Stimulated activated CD4-positive, alpha-beta T cell treated with anti-CD3 and anti-CD28 coated beads, Interleukin-1b, Interleukin-23, amount 100 ng/mL, for 4 hours (primary cell): ENCODE measurements at places on chromosomes 5 and 9.

DNA sequence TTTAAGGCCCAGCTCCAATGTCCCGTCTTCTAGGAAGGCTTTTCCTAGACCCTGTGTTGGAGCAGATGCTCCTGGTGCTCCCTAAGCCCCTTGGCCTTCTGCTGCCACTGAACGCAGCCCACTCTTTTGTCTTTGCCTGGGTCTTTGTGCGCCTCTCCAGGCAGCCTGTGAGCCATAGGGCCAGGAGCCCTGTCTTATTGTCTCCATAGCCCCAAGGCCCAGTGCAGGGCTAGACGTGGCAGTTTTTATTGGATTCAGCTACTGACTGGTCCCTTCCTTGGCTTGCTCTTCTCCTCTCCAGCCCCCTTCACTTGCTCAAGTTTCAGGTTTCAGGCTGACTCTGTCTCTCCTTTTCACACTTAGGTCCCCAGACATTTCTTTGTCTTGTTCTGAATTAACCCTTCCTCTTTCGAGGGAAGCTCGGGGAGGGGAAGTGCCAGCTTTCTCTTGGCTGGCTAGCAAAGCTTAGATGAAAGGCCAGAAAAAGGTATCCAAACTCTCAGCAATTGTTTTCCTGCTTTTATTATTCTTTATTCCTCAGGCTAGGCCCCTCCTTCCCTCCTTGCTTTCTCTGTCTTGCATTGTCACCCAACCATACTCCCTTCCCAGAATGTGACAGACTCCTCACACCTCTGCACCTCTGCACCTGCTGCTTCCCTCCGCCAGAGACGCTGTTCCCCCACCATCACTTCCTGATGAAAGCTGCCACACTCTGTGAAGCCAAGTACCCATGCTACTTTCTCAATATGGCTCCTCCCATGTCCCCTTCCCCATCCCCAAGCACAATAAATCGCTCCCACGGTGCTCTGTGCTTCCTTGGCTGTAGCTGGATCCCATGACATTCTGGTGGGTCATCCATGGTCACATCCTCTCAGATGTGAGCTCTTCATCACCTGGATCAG is 101.6 kb upstream of the CPEB4 start:
- DNase-seq, result no peak

DNA sequence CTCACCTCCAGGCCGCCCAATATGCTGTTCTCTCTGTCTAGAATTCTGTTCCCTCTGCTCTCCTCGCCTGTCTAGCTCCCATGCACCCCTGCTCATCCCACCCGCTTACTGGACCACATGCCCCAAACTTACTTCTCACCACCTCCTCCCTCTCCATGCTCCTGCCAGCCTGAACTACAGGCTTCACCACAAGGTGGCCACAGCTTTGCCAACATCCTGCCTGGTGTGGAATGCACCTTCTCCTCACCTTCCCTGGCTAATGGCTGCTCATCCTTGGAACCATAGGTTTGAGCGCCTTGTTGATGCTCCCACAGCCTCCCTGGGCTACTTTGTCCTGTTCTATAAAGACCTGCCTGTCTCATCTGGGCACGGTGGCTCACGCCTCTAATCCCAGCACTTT is 9.6 kb downstream of the LAMC3 start:
- DNase-seq, result no peak

DNA sequence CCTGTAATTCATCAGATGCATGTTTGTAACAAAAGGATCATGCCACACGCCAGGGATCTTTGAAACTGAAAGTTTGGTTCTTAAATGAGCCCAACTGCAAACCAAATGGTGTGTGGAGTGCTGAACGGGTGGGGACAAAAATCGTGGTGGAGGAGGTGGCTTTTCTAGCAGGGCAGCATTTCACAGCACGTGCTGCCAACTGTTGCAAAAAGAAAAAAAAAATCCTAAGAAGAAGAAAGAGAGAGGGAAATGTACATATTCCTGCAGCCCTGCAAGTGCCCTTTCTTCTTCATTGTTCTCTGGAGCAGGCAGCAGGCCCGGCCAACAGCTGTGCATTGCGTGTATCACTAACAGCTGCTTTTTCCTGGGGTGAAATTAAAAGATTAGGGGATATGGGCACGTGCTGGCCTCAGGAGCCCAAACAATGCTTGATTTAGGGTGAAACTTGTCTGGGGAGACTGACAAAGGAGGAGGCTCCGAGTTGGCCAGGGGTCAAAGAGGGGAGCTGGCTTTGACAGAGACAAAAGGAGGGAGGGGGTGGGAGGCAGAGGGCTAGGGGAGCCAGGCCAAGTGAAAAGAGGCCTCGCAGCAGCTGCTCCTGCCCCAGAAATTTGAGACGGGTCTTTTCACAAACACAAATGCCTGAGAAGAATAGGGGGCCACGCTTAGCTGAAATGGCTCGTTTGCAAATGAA is 73.0 kb downstream of the GADD45G start:
- no peak for DNase-seq

- no peak for DNase-seq
Observed at GRCh38 chr5:177509381-177509951, at the start of gene DOK3. DOK3 (minus strand) TSS chr5:177509826; CDS start chr5:177509540, 286 bp downstream.

- no peak for DNase-seq
Observed at GRCh38 chr5:115072266-115073064, 97.2 kb downstream of the TRIM36 start.

DNA sequence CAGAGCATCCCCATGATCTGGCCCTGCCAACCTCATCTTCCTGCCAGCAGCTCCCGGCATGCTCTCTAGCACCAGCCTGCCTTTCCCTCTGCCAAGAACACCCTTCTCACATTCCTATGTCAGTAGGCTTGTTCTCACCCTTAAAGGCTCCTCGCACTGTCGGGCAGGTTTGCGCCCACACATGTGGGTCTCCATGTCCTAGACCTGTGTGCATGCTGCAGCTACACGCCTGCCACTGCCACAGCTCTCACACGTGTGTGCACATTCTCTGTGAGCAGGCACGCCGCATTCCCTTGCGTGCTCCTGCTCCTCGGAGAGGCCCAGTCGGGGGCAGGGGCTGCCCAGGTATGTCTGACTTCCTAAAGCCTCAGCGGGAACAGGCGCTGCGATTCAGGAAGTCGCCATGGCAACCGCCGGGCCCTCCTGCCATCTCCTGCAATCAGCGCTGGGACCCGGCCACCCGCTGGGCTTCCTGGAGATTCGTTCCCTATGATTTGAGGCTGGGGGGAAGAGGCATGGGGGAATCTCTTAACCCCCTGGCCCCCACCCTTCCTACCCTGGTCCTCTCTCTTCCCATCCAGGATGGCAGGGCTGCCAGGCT is 28.1 kb downstream of the NDUFA8 start:
- no peak for DNase-seq

DNA sequence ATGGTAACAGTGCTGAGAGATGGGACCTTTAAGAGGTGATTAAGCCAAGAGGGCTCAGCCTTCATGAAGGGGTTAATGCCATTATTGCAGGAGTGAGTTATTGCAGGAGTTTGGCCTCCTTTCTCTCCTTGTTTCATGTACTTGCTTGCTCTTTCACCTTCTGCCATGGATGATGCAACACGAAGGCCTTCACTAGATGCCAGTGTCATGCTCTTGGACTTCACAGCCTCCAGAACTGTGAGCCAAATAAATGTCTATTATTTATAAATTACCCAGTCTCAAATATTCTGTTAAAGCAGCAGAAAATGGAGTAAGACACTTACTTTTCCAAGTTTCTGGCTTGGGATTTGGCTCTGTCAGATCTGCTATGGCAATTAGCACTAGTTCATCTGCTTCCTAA is 38.4 kb upstream of the RECK start:
- DNase-seq, result no peak

DNA sequence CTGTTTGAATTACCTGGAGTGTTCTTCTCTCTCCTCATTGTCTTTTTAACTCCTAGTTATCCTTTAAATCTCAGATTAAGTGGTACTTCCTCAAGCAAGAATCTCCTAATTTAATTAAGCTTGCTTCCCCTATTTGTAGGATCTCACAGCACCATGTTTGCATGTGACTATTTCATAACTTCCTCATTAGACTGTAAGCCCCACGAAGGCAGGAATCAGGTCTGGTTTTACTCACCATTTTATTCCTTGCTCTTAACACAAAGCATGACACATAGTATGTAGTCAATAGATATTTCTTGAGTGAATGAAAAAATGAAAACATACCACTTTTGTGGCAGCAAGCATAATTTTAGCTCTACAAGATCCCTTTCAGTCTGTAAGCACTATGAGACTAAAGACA is 1.3 kb upstream of the ERMP1 start:
- DNase-seq, result no peak

- DNase-seq, result no peak
Observed at GRCh38 chr5:93902288-93902687, 160.9 kb upstream of the POU5F2 start.

DNA sequence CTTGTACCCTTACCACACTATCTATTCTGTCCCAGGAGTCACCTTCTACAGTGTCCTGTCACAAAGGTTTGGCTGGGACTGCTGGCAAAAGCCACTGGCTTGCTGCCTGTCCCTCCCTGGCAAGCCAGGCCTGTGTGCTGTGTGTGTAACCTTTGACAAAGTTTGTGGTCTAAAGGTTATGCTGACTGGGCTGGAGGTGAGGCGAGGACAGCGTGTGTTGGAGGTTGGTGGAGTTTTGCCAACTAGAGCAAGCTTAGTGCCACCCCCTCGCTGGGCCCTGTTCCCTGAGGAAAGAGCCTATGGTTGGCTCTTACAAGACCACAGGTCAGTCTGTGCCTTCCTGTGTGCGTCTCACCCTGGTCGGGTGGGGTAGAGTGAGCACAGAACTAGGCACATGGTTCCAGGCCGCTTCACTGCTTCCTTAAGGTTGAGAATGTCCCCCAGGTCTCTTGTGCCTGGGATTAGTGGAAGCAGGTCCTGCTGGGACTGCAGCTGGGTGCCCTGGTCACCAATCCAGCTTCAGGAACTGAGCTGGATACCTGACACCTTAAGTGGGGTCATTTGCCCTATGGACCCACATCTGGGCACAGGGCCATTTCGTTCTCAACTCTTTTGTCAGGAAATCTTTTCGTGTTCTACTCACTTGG is 152.2 kb downstream of the GADD45G start:
- no peak for DNase-seq

DNA sequence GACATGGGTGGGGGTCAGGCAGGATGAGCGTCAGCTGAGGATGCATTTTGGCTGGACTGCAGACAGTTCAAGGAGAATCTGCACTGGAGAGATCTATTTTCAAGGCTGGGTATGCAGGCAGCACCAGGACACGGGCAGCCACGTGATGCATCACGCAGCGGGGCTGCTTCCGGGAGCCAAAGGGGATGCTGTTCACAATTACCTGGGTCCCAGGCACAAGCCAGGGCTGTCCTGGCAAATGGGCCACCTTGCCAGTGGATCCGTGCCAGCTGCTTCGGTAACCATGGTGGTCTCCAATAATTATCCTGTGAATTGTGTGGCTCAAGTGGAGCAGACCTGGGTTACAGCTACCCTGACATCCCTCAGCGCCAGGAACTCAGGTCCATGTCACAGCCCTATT is 17.5 kb downstream of the DBH start:
- DNase-seq, result no peak

DNA sequence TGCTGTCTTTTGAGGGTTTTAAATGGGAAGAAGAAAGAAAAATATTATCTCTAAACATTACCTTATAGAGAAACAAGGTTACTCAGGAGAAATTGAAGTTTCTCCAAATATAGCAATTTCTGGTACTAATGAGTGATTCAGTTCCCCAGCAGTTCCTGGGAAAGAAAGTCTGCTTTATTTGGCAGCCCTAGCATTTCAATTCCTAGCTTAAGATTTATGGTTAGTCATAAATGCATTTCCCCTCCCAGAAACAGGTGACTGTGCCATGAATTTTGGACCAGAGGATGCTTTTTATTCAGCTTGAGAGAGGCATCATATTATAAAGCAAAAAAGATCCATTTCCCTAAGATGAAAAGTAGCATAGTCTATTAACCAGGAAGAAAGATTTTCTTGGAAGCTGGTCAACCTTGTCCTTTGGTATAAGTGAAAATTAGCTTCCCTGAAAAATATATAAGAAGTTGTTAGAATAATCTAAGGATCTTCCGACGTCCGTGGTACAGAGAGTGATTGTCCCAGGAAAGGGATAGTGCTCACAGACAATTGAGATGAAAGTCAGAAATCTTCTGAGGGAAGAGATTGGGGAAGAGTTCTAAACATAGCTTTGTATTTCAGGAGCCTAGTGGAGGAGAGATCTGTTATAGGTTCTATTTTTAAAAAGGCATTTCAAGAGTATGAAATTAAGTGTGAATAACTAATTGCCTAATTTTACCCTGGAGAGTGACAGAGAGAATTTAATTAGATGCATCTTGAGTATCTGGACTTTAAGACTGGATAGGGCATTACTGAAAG is 164.9 kb downstream of the ESM1 start:
- no peak for DNase-seq

DNA sequence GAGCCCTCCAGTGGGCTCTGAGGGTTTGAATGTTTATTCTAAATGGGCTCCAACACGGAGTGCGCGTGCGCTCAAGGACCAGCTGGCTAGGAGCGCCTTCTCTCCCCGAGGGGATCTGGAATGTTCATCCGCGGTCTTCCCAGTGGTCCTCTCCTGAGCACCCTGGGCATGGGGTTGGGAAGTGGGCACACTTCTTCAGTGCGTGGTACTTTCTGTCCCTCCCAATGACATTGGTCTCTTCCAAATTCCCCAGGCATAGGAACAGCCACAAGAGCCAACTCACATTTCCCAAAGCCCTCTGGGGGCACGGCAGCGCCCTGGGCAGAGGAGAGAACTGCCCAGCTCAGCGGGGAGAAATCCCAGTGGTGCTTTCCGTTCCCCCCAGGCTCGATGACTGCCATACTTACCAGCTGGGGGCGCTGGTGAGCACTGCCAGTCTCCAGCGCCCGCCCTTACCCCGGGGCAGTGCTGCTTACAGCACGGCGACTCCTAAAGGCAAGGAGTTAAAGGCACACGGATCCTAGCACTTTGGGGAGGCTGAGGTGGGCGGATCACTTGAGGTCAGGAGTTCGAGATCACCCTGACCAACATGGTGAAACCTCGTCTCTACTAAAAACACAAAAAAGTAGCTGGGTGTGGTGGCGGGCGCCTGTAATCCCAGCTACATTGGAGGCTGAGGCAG is 29.9 kb upstream of the OBP2B start:
- peak; percentile 52 for DNase-seq

GRCh38 chr5:36606428-36607113 is at the start of gene SLC1A3:
SLC1A3 (plus strand) TSS chr5:36606606; CDS start chr5:36608424, 1,818 bp downstream.
- no peak for DNase-seq

DNA sequence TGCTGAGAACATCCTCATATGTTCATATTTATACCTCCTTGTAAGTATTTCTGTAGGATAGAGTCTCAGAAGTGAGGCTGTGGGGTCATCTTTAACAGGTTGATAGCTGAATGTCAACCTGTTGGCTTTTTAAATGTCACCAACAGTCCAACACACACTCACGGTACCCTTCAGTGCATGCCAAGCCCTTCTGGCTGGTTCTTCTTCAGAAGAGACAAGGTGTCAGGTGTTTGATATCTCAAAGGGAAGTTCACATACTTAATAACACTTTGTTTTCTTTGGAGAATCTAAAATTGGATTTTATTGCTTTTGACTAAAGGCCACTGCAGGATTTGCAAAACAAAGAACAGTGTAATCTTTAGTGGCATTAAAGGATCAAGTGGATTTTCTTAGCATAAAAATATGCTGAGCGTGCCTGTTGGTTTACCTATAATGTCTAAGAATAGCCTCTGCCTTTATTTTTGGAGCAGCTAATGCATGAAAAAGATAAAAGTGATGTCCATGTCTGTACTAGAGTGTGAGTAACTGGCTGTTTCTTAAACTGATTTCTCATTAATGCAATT is 58.2 kb downstream of the RGS3 start:
- no peak for DNase-seq

- DNase-seq, result no peak
Observed at GRCh38 chr5:157143127-157143971, 684 bp upstream of the MED7 start.
